ENCODE measurements at places on chromosomes 12 and 14.

GRCh38 chr14:61178226-61179060, 102.7 kb downstream of the TMEM30B start:
- DNase-seq, result no peak

DNA sequence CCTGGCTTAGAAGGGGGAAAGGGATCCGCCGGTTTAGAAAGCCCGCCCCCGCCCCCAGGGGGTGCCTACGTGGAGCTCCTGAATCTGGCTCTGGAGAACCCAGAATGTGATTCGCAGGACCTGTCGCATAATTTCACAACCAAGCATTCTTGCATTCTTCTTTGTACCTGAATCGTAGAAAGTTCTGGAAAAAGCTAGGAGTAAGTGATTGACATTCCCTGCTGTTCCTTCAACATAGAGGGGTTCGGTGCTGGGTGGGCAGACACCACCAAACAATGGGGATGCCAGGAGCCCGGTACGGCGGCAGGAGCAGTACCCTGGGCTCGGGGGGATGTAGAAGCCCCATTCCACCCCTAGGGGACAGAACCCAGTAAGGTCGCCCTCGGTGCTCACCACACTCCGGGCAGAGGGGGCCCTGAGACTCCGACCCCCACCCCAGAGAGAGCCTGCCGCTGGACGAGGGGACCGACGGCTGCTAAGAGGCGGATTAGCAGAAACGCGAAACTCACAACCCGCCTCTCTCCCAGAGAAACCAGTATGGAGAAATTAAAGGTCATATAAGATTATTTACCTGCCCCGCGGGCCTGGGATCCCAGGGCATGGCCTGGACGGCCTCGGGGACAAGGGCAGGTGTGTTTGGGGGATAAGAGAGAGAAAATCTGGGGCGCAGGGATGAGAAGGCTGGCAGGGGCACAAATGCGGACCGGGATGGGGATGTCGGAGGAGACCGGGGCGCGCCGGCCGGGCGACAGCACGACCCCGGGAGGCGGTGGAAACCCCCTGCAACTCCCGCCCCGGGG, 520 bp downstream of the CSRP2 start:
- no peak for DNase-seq

DNA sequence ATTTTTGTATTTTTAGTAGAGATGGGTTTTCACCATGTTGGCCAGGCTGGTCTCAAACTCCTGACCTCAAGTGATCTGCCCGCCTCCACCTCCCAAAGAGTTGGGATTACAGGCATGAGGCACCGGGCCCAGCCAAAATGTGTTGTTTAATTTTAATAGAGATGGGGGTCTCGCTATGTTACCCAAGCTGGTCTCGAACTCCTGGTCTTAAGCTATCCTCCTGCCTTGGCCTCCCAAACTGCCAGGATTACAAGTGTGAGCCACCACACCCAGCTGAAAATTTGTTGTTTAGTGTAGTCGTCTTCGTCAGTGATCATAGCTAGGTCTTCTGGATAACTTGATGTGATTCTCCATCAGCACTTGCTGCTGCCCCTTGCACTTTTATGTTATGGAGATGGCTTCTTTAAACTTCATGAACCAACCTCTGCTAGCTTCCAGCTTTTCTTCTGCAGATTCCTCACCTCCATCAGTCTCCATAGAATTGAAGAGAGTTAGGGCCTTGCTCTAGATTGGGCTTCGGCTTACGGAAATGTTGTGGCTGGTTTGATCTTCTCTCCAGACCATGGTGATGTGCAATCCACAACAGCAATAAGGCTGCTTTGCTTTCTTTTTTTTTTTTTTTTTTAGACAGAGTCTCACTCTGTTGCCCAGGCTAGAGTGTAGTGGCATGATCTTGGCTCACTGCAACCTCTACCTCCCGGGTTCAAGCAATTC, 13.0 kb downstream of the ISCU start:
- no peak for DNase-seq

GRCh38 chr14:95784137-95784536, 70.2 kb upstream of the TCL1A start:
- DNase-seq, result no peak

DNA sequence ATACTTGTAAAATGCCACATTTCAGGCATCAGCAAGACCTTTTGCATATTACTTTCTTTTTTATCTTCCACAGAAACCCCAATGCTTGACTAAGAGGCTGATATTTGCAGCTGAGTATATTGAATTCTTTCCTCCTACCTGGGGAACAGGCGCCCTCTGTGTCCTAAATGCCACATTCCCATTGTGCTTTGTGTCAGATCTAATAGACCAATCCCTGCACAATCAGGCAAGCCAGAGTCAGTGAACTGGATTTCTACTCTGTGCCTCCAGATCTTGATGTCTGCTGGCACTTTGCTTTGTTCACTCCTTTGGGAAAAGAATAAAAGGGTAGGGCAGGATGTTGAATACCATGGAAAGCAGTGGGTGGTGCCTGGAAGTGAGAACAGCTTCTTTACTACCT, 22.4 kb upstream of the TAS2R42 start:
- no peak for DNase-seq

DNA sequence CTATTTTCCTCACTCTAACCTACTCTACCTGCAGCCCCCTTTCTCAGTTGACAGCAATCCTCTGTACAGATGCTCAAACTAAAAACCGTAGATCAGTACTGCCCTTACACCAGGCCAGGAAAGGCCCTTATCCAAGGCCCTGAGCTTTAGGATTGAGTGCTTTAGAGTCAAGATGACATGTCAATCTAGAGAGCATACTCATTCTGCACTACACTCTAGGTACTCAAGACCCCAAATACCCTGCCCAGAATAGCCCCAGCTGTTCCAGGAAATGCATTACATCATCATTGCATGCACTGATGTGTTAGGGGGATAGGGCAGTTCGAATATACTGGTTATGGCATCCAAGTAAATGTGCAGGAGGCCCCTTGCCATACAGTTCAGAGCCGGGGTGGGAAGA, 3.5 kb upstream of the PHLDA1 start:
- no peak for DNase-seq

DNA sequence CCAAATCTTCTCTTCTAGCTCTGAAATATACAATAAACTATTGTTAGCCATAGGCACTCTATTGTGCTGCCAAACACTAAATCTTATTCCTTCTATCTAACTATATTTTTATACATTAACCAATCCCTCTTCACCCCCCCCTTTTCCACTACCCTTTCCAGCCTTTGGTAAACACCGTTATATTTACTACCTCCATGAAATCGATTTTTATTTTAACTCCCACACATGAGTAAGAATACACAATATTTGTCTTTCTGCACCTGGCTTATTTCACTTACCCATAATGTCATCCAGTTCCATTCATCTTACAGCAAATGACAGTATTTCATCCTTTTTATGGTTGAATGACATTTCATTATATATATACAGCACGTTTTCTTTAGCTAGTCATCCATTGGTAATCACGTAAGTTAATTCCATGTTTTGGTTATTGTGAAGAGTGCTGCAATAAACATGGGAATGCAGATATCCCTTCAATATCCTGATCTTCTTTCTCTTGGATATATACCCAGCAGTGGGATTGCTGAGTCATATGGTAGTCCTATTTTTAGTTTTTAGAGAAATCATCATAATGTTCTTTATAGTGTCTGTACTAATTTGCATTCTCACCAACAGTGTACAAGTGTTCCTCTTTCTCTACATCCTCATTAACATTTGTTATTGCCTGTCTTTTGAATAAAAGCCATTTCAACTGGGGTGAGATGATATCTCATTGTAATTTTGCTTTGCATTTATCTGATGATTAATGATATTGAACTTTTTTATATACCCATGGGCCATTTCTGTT, 34.2 kb upstream of the PLBD1 start:
- no peak for DNase-seq

- no peak for DNase-seq
These were observed 15.3 kb downstream of the DYNC1H1 start for GRCh38 chr14:101979666-101980065.

GRCh38 chr14:28778138-28779117, 11.8 kb downstream of the FOXG1 start:
- DNase-seq, result no peak

DNA sequence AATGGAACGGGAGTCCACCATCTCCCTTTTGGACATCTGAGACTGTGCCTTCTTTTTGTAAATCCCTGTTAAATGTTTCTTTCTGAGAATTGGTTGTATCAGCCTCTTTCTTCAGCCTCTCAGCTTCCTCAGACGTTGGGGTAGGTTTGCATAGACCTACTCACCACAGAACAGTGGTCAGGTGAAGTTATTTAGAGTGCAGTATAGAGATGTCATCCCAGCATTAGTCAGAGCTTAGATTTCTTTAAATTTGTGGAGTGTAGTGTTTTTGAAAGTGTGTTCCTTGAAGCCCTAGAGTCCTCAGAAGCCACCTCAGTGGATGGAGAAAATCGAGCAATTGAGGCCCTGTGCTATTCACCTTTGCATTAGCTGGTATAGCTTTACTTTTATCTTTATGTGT, 8.9 kb upstream of the EEA1 start:
- DNase-seq, result no peak

GRCh38 chr14:102185360-102185759, 45.7 kb downstream of the WDR20 start:
- no peak for DNase-seq

DNA sequence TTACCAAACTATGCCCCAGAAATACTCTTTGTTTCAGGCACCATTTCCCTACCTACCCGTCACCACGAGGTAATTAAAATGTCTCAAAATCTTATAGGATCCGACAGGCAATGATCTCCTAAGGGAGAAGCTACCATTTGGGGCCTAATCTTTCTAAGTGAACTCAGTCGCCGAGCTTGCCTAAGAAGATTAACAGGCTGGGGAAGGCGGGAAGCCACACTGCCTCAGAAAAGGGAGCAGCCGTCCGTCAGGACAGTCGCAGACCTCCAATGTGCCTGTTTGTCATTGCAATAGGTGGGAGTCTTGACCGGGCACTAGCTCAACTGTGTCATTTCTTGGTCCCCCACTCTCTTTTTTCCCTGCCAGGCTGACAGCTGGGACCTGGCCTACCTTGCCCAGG, 4.6 kb downstream of the TTC7B start:
- DNase-seq, result no peak

DNA sequence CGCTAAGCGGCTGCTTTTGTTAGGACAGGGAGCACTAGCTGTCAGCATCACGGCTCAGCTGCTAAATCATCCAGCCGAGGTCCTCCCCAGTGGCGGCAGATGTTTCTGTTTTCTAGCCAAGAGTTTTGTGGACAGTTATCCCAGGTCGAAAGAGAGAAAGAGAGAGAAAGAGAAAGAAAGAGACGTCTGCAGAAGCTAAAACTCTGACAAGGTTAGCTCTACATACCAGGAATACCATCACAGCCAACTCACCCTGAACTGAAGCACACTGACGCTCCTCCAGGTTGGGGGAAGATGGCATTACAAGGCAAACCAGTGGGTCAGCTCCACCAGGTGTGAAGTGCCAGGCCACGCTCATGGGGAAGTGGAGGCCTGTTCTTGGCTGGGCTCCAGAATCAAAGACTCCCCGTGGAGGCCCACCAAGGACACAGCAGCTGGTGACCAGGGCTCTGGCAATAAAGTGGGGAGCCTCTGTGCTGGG, 64.9 kb upstream of the DICER1 start:
- DNase-seq, result no peak

DNA sequence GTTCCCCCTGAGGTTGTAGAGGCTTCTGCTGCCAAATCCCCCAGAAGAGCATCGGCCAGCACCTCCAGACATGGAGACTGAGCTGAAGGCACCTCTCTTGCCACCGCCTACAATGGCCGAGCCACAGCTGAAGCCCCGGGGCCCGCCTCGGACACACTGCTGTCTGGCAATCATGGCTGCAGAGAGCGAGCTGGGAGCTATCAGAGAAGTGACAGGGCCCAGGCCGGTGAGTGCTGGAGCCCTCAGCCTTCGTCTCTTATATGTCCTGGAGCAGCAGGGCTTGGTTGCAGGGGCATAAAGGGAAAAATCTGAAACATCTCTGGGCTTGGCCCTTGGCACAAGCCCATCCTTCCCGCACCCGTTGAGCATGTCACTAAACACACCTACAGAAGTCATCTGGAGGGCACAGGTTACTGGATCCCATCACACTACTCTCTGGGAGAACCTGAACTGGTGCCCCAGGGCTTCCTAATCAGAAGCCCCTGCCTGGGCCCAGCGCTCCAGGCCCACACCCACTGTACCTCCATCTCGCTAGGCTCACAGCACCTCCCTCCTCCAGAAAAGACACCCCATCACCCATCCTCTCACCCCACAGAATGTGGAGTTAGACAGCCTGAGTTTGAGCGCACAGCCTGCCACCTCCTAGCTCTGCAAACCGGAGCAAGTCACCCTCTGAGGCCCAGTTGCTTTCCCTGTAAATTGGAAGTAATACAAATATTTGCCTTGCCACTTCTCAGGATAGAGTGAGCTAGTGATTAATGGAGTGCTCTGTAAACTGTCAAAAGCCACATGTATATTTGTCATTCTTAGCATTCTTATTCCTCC, at the start of gene KRT4:
KRT4 (minus strand) TSS at position 232 of the 825 bp plus-strand sequence; CDS start at position 174, 58 bp downstream.
- DNase-seq, result no peak

DNA sequence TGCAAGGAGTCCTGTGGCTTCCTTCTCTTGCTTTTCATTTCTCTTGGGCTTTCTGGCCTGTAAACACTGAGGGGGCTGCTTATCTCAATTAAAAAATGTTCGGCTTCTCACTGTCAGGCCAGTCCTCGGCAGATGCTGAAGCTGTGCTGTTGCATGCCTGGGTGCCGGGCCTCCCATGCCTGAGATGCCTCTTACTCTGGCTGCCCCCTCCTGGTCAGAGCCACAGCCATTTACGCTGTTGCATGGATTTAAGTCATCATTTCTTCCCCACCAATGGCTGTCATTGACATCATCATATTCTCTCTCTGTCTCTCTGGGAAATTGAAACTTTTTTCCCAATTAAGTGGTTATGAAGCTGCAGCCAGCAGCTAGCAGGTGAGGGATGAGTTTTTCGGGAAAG, 53.7 kb downstream of the FOXN4 start:
- DNase-seq, result no peak

DNA sequence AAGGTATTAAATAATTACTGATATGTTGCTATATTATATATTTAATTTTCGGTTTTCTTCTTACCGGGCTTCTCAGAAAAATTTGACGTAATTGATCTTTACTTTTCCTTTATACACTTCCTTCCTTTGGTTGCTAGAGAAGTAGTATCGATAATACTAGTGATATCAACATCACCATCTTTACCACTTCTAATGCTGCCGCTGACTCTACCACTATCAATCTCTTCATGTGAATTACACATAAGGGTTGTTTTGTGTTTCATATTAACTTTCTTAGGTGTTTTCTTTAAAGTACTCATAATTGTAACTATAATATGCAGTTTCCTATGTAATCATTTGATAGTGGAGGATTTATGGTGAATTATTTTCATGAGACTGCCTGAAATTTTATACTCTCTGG, 30.9 kb upstream of the KLRF1 start:
- no peak for DNase-seq

DNA sequence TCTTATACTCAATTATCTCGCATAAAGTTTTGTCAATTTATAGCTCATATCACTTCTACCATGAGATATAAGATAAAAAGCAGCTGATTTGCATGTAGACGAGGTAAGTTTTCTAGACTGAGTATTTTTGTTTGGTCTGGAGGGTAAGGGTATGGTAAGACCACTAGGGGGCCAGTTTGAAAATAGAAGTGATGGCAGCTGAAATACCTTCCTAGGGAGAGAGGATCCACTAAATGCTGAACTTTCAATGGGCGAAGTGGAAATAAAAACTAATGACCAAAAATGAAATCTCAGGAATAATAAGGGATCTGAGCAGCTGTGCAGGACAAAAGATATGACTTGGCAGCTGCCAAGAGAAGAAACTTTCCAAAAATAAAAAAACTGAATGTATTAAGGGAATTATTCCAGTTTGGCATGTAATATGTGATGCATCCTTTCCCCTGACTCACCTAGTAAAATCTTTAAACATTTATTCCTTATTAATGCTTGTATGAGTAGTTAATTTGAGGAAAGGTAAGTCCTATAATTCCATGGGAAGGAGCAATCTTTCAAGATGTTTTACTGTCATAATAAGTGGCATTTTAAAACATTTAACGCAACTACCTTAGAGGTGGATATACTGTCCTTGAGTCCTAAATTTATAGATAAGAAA, 754.5 kb downstream of the C12orf50 start:
- no peak for DNase-seq

Data from activated effector memory CD4-positive, alpha-beta T cell treated with Interleukin-2 at 50 U/mL for 16 hours (primary cell).